ENCODE measurements at places on chromosomes 7 and 10.

GRCh38 chr10:72285972-72286521 is 12.3 kb downstream of the DDIT4 start:
- no peak for DNase-seq

DNA sequence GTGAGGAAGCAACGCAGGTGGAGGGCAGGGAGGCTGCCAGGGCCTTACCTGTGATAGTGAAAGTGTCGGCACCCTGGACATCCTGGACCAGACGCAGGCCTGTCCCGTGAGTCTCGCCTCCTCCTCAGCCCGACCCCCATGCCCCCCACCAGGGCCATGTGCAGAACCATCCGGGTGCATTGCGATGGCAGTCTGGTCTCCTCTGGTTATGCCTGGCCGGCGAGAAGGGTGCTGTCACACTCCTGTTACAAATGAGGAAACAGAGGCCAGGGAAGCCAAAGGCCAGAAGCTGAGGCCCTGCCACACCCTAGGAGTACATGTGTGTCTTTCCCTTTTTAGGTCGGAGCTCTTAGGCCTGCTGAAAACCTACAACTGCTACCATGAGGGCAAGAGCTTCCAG is 7.2 kb downstream of the DEPP1 start:
- DNase-seq, result no peak

DNA sequence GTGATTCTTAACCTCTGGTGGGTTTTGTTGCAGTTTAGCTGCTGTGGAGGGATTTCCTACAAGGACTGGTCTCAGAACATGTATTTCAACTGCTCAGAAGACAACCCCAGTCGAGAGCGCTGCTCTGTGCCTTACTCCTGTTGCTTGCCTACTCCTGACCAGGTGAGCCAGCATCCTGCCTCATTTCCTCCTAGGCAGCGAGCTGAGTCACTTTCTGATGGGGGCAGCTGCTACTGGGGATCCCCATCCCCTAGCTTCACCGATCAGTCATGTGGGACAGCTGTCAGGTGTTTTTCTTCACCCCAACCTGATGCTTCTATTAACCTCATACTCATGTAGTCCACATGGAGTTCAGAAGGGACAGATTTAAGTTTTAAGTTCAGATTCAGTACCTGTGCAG is 21.7 kb upstream of the SMO start:
- no peak for DNase-seq

- no peak for DNase-seq
Measured at GRCh38 chr10:122861711-122862161, 16.1 kb upstream of the CUZD1 start.

DNA sequence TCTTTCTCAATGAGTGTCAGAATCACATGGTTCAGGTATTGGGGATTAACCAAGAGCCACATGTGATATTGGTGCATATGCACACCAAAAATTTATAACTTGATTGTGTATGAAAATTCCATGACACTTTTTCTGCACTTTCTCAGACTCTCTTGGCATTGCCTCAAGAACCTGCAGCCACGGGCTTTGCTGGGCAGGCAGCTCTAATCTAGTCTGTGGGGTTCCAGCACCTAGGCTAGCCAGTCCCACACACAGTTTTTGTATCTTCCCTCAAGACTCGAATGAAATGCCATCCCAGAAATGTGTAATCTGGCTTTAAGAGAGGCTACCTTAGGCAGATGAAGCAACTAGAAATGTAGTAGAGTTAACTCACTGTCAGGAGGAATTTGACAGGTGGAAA is 21.7 kb downstream of the STARD3NL start:
- DNase-seq, result no peak

DNA sequence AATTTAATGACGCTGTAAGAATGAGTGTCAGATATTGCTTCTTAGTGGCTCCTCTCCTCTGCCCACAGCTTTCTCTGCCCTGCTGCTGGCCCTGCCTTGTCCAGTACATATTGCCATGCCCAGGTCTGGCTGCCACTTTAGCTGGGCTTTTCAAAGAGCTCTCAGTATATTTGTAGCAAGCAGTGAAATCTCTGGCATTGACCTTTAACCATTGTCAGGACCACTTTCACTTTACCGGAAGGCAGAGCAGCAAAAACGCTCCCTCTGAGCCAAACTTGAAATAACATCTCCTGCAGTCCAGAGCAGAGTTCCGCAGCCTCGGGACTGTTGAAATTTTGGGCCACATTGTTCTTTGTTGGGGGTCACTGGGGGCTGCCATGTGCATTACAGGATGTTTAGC is 13.8 kb downstream of the PDSS1 start:
- no peak for DNase-seq

DNA sequence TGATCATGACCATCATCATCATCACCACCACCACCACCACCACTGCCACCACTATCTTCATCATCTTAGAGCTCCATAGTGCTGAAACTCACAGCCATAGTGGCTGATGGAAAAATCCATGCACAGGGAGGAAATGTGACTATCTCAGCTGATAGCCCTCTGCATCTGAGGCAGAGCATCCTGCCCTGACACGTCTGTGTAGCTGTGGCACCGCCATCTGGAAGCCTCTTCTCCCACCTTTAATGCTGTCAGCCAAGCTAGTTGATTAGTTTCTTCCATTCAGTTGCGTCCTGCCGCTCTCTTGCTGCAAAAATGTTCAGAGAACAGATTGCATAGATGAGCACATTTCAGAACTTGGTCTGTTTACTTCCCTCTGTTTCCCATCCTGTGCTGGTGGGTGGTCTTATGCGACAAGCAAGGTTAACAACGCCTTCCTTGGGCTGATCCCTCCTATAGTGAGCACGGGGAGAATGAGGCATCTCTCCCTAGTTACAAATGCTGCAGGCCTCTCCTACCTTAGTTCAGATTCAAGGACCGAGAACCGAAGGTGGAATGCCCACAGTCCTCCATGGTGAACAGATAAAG is 478.6 kb downstream of the PLXNA4 start:
- no peak for DNase-seq
